Glutamatergic neuron (in vitro differentiated cells): ENCODE measurements at places on chromosomes 12 and 14.

- DNase-seq = no peak
These were observed 185.5 kb upstream of the FAR2 start for GRCh38 chr12:28963554-28963953.

- no peak for DNase-seq
These were observed 6.0 kb downstream of the C2CD5 start for GRCh38 chr12:22538311-22538710.

DNA sequence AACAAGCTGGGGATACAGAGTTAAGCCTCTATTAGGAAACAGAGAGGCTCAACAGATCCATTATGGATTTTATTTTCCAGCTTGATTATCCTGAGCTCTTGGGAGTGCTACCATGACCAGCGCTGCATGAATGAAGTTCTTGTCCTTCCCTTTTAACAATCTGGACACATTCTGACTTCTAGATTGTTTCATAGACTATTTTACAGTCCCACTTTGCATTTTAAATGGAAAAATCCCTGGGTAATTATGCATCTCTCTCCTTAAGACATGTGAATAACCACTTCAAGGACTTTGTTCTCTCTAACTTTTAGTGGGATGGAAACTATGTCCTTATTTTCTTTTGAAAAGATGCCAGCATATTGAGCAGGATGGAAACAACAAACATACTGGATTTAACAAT, 2.0 kb downstream of the CCDC198 start:
- no peak for DNase-seq

DNA sequence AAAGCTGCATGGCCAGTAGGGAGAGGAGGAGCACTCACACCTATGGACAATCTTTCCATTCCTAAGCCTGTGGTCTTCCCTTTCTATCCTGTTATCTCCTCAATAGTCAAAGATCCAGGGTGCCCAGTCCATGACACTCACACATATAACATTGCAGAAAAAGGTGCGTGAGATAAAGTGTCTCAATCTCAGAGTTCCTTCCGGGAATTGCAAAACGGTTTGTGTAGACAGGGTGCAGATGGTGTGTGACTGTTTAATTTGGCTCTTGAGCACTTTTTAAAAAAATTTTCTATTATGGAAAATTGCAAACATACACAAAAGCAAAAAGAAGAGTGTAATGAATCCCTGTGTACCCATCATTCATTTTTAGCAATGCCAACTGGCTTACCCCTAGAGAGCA, 1493.6 kb downstream of the AACS start:
- no peak for DNase-seq

DNA sequence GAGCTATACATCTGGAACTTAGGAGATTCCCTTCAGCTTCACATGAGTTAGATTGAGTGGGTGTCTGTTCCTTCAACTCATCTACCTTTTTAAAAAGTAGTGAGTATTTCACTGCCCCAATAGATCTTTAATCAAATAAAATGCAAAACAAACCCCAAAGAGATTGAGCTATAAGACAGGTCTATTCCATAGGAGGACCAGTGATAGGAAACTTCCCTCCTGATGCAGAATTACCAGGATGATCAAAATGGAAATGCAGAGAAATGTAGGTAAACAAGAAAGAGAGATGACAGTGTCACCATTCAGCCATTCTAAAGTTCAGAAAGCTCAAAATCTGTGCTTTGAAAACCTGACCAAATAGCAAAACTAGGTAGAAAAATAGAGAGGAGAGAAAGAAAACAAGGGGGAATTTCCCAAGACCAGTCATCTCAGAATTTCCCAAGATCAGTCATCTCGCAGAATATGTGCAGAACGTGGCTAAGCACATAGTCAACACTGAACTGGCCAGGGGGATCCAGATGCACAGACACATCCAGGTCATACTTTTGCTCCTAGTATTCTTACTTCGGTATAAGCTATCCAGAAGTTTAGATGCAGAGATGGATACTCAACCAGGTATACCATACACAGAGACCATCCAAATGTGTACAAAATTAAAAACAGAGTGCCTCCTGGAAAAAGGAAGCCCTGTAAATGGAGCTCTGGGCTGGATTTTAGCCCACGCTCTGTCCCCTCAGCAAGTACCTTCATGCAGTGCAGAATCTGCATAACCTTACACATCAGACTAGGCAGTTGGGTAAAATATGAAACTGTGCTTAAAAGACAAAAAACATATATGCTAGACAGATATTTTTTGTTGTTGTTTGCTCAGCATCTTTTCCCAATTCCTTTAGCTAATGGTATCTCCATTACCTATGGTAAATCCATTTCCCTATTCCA, 27.4 kb downstream of the SLC41A2 start:
- DNase-seq = no peak

- DNase-seq = no peak
These were observed 197.5 kb downstream of the STXBP6 start for GRCh38 chr14:24852312-24853060.

- no peak for DNase-seq
These were observed 278.6 kb downstream of the DUSP6 start for GRCh38 chr12:89073659-89074058.
